Ammon's horn (tissue), 1 donor: ENCODE measurements at places on chromosomes 6 and 20.

- DNase-seq = peak; percentile 67
These were observed 482 bp downstream of the DDR1 start for GRCh38 chr6:30884521-30885480.

DNA sequence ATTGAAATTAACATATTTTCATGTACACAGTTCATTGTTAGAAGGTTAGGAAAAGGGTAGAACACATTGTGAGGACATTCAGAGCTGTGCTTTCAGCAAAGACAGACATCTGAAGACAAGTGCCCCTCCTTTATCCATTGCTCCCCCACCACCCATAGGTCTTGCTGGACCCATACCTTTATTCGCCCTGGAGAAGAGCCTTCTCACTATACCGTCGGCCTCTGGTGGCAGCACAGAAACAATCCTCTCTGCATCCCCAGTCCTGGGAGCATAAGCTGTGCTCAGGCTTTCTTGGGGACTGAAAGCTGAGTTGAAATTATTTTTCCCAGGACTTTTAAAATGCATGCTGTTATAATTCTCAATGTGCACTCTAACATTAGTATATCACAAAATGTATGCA lies 372.3 kb downstream of the EPHA7 start:
- no peak for DNase-seq

DNA sequence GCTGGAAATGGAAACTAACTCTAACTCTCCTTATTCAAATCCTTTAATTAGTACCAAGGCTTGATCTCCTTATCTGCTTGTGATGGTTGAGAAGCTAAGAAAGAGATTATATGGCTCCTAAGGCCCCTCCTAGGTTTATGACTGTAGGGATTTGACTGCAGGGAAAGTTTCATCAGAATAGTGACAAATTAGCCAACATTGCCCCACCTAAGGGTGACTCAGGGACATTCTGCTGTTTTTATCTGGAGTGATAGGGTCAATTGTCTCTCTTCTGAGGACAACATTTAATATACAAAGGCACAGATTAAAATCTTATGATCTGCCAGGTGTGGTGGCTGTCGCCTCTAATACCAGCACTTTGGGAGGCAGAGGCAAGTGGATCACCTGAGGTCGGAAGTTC lies 138.1 kb upstream of the MARCKS start:
- no peak for DNase-seq

DNA sequence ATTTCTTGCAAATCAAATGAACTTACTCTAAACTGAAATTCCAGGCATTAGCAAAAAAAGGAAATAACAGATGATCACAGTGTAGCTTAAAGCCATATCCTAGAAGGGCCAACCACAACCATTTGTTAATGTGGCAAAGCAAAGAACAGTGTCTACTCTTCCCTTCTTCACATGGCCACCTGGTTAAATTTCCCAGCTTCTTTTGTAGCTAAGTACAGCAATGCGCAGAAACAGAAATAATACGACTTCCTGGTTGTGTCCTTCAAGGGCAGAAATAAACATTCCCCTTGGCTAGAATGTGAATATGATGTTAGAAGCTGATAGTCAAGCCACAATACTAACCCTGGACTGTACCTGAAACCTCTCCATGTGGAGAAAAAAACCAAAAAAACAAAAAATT lies 9.6 kb downstream of the SNX3 start:
- DNase-seq = no peak

GRCh38 chr20:62489186-62489931 lies 13.6 kb upstream of the GATA5 start:
- no peak for DNase-seq

DNA sequence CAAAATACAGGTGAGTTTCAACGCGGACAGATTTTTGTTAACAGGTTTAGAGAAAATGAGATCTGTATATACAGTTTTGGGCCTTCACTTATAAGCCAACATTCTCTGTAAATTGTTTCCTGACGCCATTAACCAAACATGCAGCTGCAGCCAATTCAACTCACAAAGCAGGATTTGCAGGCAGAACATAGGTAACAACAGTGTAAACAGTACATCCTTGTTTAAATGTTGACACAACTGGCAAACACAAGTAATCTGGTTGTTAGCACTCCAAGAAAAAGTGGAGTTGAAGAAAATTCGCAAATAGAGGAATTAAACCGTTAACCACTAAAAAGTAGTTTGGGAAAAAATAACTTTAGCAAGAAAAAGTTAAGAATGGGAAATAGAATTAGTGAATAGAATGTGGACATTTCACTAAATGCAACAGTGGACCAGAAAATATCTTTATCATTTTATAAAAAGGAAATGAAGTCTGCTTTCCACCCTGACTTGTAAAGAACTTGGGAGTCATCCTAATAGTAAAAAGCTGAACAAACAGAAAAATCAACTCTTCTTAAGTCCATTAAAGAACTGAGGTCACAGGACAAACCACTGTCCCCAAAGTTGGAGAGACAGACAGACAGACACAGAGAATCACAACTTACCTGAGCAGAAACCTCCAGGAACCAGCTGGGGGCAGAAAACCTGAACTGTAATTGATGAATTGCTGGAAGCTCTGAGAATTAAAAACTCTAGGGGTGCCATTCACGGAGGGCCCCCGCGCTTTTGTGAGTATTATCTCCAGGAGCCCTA lies 10.1 kb downstream of the SMIM28 start:
- DNase-seq = no peak

- DNase-seq = no peak
These were observed 108.5 kb upstream of the CHD6 start for GRCh38 chr20:41726727-41727126.

- DNase-seq = no peak
These were observed 34.3 kb upstream of the ADTRP start for GRCh38 chr6:11812951-11813350.

- DNase-seq = peak; percentile 83
These were observed 5.6 kb upstream of the ADGRF1 start for GRCh38 chr6:47047479-47048407.

DNA sequence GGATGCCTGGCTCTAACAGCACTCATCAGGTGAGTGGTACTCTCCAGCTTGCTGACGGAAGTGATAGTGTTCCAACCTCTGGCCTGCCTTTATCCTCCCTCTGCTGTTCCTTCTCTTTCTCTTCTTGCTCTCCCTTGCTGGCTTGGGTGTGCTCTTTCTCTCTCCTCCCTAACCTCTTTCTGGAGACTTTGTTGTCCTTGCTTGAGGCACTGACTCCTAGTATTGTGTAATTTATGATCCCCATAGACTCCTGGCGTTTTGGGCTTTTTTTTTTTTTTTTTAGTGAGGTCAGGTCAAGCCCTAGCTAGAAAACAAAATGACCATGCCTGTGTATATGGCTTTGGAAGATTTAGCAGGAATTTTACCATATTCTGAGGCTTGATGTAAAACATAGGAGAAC lies 84.7 kb upstream of the MRAP2 start:
- no peak for DNase-seq

DNA sequence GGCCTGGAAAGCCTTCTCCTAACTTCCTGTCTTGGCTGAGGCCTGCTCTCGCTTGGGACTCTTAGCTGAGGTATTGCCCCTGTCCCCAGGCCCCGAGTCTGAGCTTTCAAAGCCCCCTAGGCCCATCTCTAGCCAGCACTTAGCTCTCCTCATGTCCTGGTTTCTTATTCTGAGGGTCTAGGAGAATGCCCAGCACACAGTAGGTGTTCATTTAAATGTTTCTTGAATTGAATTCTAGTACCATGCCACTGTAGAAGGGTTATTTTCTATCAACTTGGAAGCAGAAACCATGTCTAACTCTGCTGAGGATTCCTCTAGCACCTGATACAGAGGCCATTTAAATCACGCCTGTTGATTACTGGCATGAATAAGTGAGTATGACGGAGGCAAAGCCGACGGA lies 98.5 kb downstream of the VEGFA start:
- no peak for DNase-seq

GRCh38 chr6:9361749-9362148 lies 926.4 kb upstream of the SLC35B3 start:
- no peak for DNase-seq

- DNase-seq = no peak
These were observed 8.9 kb downstream of the VSTM2L start for GRCh38 chr20:37911838-37912281.

DNA sequence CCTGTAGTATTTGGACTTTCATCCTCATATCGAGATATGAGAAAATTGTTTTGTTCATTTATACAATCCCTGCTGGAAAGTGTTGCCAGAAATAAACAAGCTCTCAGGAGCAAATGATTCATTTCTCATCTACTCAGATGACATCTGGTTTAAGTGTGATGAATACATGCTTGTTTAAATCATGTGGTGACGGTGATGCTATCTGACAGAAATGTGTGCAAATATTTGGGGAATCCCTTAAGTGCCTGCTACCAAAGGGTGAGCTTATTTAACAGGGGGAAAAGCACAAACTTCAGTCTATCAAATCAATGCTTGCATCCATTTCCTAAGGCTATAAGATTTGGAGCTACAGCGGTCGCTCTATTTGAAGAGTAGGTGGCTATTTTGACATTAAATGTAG lies 368.3 kb upstream of the SASH1 start:
- peak; percentile 25 for DNase-seq

DNA sequence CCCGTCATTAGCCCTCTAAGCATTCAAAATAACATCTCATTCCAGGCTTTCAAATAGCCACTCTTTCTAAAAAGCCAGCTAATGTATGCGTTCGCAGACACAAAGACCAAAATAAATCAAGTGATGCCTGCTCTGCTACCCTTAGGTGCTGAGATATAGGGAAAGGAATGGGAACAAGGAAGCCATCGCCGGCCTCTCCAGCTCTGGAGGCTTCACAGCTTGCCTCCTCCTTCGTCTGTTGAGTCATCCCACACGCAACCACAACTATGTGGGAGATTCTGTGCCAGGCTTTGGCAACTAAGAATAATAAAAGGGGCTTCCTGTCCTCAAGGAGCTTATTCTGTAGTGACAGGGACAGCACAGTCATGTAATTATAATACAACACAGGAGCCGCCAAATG lies 27.3 kb upstream of the SLC22A23 start:
- no peak for DNase-seq

- DNase-seq = no peak
These were observed 91.6 kb upstream of the RIPOR2 start for GRCh38 chr6:25027221-25027916.

DNA sequence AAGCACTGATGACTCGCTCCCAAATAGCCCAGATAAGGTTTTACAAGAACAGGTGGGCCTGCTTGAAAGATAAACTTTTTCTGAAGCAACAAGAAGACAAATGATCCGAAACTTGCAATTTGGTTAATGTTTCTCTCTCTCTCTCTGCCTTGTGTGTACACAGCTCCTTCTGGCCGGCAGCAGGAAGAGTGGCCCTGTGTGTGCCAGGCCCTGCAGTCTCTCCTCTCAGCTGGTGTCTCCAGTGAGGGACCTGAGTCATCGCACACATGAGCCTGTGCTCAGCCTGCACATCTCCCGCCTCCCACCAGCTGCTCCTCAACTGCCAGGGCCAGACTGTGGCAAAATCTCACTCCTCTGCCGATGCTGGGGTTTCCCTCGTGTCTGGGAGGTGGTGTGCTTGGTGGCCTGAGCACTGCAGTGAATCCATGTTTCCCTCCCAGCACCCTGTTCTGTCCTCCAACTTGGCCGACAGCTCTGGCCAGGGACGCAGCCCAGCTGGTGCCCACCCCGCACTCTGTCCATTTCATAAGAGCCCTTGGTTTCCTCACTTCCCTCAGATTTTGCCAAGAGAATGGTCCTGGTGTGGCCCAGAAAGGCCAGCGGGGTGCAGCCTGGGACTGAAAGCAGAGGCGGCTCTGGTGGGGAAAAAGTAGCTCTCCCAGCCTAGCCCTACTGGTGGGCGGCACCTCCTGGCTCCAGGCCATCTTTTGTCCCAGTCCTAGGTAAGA lies 49.4 kb downstream of the ERMARD start:
- DNase-seq = peak; percentile 79

DNA sequence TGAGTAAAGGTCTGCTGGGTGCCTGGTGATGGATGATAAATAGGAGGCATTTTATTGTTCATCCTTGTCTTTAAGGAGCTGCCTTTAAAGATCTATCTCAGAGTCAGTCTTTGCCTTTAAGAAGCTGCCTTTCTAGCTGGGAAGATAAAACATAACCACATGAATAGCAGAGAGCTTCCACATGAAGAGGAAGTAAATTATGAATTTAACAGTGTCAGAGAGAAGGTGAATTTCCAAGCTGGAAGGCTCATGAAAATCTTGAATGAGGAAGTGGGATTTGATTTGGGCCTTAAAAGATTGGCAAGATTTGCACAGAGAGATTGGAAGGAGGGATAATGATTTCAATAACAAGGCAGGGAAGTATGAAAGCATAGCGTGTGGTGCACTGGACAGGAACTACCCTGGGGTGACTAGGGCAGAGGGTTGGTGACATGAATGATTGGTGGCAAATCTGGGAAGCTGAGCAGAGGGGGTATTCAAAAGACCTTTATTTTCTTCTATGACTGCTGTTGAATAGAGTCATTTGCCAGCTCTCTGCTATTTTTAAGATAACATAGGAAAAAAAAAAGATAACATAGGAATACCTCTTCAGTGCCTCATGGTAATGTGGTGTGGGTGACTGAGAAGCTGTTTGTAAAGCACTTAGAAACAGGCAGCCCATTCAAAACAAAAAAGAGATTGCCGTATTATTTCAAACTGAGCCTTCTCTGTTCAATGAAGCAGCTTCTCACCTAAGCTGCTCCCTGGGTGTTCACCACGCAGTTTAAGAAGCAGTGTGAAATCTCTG lies 591.6 kb downstream of the PKHD1 start:
- no peak for DNase-seq

DNA sequence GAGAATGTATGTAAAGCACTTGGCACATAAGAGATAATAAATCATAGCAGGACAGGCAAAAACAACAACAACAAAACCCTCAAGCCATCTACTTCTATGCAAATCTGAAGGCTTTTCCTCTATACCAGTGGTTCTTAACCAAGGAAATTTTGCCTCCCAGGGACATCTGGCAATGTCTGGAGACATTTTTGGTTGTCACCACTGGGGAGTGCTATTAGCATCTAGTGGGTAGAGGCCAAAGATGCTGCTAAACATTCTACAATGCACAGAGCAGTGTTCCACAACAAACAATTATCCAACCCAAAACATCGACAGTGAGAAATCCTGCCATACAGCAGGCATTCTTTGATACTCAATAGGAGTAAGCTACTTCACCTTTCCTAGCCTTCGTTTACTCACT lies 28.2 kb downstream of the NDRG3 start:
- DNase-seq = peak; percentile 49

DNA sequence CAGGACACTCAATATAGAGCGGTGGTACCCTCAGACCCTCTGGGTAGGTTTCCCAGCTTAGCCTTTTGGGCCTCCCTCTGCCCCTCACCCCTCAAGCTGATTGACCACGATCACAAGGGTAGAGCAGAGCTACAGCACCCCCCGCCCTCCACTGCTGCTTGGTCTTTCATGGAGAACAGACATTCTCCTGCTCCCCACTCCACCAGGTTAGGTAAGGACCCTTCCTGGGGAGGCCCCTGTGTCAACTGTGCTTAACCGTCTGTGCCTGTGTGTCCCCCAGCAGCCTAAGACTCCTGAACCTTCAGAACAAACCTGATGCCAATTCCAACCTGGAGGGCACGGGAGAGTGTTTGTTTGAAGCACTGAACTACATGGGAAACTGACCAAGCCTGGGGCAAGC lies 11.8 kb downstream of the MYH7B start:
- no peak for DNase-seq

DNA sequence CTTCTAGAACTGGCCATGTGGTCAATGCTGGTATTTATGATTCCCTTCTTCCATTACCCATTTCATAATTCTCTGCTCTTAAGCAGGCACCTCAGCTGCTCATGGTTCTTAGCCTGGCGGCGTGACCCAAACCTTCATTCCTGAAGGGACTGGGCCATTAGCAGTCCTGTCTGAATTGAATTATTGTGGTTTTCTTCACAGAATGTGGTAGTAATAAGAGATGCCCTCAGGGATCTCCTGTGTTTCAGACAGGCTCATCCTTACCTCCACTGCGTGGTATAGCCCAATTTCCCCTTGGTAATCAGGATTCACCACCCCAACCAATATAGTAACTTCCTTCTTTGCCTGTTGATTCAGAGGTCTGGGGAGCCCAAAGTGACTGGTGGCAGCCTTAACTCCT lies 37.6 kb downstream of the PKIB start:
- no peak for DNase-seq
